ENCODE measurements at places on chromosomes 3 and 15.

DNA sequence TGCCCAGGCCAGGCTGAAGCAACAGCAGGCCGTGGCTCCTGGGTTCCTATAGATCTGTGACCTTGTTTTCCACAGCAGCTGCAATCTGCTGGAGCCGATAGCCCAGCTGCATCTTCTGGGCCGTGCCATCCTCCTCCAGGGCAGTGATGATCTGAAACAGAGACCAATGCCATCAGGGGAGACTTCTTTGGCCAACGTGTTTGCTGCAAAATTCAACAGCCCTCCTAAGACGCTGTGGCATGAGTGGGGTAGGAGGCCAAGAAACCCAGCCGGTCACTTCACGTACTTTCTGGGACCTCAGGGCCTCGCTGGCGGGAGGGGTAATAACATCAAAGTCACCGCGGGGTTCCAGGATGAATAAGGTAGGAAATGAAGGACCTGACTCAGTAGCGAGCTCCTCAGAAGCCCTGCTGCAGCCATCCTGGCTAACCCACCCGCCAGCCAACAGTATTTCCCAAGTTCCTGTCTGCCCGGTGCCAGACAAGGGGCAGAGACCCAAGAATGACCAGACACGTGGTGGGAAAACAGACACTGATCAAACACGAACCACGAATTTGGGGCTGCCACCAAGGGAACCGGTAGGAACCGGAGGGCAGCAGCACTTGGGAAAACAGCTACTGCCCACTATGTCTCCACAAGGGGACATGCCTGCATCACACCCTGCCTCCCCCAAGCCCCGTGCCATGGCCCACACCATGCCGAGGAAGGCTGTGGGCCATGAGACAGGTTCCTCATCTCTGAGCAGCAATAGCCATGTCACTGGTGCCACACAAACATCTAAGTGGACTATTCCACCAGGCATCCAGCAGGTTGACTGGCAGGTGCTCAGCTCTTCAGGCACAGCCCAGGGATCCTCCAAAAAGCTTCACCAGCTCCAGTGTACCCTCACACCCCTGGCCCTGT, 25.2 kb downstream of the PLXNB1 start:
- DNase-seq, result no peak

- no peak for DNase-seq
Observed at GRCh38 chr3:127019449-127019848, 36.5 kb downstream of the PLXNA1 start.

GRCh38 chr3:44235604-44236484, 5.8 kb upstream of the TOPAZ1 start:
- DNase-seq, result peak; percentile 16

DNA sequence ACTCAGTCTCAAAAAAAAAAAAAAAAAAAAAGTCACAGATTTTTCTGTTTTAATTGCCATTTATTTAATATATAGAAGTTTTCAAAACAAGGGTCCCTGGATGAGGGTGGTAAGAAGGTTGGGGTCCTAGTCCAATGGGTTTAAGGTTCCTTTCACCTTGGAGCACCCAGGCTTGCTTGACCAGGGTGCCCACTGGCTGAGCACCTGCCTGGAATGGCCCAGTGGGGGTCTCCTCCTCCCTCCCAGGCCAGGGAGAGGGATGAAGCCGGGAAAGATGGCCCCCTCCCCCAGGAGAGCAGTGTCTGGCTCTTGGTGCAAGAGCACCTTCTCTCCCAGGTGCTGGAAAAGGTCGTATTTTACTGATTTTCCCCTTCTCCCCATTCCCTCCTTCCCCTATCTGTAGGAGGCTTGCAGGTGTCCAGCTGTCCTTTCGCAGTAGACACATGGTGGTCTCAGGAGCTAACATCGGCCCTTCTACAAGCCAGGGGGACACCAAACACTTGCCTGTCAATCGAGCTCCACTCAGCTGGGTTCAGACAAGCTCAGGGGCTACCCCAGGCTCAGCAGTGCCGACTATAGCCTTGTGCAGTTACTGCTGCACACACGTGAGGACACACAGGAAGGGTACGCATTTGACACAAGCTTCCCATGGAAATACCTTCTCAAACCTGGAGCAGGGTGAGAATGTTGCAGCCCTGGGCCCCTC, 112.3 kb upstream of the KLF13 start:
- DNase-seq, result no peak

GRCh38 chr15:46676233-46677206, 1040.8 kb upstream of the SEMA6D start:
- no peak for DNase-seq

- no peak for DNase-seq
Observed at GRCh38 chr3:192550356-192550755, 177.0 kb downstream of the FGF12 start.

GRCh38 chr15:48553559-48553958, 92.0 kb downstream of the FBN1 start:
- DNase-seq, result no peak

GRCh38 chr15:31379042-31379441, 52.4 kb downstream of the KLF13 start:
- DNase-seq, result no peak

DNA sequence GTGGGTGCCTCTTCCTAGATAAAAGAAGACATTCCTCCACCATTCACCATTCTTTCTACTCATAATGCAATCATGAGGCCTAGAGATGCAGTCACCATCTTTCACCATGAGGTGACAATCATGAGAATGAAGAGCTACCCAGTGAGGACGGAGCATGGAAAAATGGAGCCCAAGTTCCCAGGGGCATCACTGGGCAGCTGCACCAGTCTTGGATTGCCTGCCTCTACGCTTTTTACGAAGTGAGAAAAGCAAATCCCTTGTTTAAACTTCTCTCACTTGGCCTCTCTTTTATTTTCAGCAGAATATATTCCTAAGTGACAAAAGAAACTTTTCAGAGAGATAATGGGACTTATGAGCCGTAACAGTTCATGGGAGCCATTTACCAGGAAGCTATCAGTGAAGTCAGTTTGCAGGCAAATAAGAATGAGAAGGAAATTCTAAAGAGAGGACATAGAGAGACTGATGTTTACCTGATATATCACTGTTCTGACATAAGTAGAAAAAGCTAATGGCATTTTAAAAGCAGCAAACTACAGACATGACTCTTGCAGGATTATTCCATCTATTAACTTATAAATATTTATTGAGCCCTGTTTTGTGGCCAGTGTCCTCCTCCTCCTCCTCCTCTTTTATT, 90.0 kb upstream of the CPNE4 start:
- DNase-seq, result no peak
